ENCODE measurements at places on chromosomes 13 and 19.

DNA sequence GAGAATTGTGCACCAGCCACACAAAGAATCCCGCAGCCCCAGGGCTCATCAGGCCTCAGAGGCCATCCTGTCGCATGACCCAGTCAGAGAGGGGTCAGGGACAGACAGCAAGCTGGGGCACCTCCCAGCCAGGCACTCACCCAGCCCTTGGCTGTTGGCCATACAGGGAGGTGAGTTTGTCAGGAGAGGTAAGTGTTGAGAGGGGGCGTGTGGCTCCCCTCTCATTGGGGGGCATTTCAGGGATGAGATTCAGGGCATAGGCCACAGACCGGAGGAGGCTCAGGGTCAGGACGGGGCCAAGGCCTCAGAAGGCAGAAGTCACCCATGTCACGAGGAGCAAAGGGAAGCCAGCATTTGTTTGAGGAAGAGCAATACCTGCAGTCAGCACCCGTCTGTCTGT, 37.1 kb downstream of the MYO9B start:
- DNase-seq: no peak

DNA sequence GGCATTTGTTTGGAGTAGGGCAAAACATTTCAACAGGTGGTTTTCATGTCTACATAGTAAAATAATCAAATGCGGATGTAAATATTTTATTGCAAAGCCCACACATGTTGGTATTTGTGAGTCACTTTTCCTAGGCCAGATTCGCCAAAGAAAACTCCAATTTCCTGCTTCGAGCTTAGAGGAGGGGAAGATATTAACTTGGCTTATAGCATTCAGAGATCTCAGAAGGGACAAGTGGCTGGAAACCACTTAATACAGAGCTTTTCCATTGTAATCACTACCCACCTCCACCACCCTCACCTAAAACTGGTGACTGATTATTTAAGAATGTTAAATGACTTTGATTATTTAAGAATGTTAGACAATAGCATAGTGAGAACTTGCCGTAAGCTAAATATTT, 530.6 kb upstream of the SPRY2 start:
- no peak for DNase-seq

- DNase-seq: no peak
These were observed 1.5 kb downstream of the ZNF787 start for GRCh38 chr19:56119582-56119978.

DNA sequence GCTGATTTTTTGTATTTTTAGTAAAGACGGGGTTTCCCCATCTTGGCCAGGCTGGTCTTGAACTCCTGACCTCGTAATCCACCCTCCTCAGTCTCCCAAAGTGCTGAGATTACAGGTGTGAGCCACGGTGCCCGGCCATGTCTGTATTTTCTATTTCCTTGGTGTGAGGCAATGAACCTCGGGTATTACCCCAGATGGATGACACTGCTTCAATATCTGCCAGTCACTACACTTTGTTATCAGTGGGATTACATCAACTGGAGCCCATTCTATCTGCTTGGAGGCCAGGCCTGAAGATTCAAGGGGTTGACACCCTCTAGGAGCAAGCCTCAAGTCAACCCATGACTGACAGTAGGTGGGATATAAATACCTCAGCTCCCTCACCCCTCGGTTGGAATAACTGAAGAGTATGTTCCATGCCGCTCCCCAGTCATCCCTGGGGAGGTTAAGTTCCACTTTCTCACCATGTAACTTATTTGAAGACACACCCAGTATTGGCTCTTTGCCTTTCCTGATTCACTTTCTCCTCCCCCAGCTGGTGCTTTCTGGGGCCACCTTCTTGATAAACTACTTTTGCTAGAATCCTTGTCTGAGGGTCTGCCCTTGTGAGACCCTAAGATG, 992 bp upstream of the ADGRE1 start:
- no peak for DNase-seq

DNA sequence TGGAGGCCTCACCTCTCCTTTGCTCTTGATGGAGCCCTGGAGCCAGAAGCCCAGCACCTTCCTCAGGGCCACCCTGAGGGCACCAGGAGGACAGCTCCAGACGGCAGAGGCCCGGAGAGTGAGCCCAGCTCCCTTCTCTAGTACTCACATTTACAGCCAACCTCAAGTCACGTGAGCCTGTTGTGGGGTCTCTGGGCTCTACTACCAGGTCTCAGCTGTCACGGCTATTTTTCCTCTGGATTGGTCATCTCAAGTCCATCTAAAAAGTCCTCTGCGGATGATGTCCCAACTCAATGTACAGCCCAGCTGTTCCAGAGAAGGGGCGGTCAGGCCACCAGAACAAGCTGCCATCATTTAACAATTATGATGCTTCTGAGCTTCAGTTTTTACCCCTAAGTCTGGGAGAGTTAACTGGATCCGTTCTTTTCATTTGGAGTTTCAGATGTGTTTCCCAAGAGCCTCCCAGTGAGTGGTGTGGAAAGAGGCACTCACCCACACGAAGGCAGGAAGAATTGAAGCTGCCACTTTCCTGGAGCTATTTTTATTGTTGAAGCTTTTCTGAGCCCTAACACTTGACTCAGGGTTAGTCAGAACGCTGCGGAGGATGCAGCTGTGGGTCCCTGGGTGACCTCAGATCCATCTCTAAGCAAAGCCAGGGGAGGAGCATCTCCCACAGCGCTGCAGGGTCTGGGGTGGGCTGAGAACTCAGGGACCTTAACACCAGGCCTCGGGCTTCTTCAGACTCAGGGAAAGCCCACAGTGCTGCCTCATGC, 143.5 kb upstream of the UBL3 start:
- DNase-seq: no peak
